ENCODE measurements at places on chromosomes 12 and 14.
A peak's percentile ranks its signal among the peaks of the same experiment; 100 is the strongest.

DNA sequence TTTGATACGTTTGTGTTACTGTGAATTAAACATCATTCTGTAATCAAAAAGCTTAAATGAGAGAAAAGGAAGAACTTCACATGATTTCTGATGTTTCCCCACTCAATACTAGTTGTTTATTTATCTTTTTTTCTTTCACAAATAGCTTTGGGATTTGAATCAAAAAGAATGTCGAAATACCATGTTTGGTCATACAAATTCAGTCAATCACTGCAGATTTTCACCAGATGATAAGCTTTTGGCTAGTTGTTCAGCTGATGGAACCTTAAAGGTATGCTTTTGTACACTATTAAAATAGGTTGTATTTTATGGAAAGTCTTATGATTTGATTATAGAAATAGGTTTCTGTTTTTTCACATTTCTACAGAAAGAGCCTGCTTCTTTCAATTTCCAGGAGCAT, 41.5 kb downstream of the APAF1 start:
- no peak for DNase-seq

- no peak for DNase-seq
Measured at GRCh38 chr14:72755766-72756165, 138.1 kb downstream of the DPF3 start.

- DNase-seq, result no peak
Measured at GRCh38 chr14:64038841-64039542, 186.2 kb downstream of the SYNE2 start.

- peak; percentile 92 for DNase-seq
Measured at GRCh38 chr12:70242695-70243509, at the start of gene CNOT2. Gene CNOT2 (plus strand): TSS chr12:70243433. CDS start chr12:70278227, 34,794 bp downstream.

DNA sequence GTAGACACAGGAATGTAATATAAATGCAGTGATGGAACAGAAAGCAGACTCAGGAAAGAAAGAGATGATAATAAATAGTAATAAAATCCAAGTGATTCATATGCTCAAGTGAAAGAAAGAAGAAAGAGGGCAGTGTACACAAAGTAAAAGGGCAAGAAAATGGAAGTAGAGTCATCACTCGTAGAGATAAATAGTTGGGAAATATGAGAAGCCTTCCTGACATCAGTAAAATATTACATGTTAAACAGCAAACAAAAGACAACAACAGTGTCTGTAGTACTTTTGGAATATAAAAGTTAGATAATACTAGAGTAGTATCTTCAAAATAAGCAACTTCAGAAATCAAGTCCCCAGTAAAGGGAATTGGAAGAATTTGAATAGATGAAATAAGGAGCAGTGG, 412.3 kb downstream of the RAD51B start:
- no peak for DNase-seq

DNA sequence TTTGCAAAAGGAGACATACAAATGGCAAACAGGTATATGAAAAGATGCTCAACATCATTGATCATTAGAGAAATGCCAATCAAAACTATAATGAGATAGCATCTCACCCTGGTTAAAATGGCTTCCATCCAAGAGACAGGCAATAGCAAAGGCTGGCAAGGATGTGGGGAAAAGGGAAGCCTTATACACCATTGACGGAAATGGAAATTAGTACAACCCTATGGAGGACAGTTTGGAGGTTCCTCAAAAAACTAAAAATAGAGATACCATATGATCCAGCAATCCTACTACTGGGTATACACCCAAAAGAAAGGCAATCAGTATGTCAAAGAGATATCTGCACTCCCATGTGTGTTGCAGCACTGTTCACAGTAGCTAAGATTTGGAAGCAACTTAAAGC, 17.3 kb upstream of the CKAP4 start:
- no peak for DNase-seq

- no peak for DNase-seq
Measured at GRCh38 chr12:87054226-87054625, 798.0 kb upstream of the MGAT4C start.

DNA sequence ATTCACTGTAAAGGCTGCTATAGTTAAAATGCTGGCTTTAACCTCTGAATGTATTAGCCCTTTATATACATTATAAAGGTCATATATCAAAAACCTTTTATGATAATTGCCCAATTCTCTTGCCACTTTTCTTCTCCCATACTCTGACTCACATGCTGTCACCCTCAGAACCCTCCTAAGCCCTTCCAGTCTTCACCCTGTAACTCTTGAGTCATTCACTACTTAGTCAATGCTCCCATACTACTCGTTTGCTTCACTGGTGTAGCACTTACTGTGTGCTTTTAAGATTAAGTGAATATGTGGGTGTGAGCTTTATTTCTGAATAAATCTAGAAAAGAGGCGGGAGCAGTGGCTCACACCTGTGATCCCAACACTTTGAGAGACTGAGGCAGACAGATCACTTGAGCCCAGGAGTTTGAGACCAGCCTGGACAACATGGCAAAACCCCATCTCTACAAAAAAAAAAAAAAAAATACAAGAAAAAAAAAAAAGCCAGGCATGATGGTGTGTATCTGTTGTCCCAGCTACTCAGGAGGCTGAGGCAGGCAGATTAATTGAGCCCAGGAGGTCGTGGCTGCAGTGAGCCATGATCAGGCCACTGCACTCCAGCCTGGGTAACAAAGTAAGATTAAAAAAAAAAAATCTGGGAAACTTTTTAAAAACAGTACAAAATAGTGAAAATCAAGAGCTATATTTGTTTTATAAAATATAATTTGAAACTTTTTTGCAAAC, 37.6 kb downstream of the SPATA7 start:
- peak; percentile 5 for DNase-seq

DNA sequence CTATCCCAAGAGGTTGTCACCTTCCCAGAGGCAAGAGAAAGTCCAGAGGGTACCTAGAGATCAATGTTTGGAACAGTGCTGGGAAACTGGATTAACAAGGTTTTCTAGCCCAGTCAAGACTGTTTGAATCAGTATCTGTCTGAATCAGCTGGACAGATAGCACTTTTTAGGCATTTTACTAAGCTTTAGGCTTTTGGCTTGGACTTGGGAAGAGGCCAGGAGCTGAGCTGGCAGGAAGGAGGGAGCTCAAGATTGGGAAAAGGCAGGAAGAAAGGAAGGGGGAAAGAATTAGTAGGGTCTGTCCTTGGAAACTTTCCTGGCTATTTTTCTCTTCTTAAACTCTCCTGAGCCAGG, 8.3 kb downstream of the IKZF4 start:
- DNase-seq, result no peak

GRCh38 chr12:64618953-64619590, 8.8 kb downstream of the RASSF3 start:
- DNase-seq, result no peak

DNA sequence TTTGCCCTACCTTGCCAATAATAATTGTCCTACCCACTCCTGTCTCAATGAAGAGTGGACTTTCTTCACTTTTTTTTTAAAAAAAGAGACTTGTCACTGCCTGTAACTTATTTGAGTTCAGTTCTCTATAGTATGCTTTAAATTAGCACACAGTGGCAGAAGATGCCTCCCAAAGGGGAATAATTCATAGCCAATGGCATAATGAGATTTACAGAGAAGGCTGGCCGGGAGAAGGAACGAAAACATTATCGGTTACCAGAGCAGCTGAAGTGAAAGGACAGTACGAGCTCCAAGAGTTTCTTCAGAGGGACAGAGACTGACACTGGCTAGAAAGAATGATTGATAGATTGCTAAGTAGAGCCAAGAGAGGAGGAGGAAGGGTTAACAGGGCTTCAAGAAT, 356.3 kb downstream of the EMP1 start:
- no peak for DNase-seq

GRCh38 chr14:84421621-84422020, 1108.3 kb upstream of the FLRT2 start:
- no peak for DNase-seq

GRCh38 chr12:121036810-121037326, 2.2 kb downstream of the OASL start:
- DNase-seq, result peak; percentile 61
